ENCODE measurements at places on chromosomes 7 and 10. TPM values are rescaled to one million over a fixed set of nuclear protein-coding genes. Genes with fewer than 3 reads are reported as not detected.

DNA sequence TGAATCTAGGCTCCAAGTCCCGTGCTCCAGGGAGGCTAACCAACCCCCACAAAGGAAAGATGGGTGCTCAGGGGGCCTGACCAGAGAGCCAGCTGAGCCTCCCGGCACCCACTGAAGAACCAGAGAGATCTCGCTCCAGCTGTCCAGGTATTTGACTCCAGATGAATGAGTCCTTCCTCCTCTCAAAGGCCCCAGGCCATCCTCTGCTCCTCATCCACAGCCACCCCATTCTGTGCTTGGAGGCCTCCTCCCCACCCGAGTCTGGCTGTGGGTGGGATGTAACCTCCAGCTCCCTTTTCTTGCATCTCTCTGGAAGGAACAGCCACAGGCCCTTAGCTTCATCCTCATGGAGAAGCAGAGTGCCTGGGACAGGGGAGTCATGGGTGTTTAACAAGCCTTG is 44.6 kb downstream of the VSTM4 start:
- DNase-seq = no peak

DNA sequence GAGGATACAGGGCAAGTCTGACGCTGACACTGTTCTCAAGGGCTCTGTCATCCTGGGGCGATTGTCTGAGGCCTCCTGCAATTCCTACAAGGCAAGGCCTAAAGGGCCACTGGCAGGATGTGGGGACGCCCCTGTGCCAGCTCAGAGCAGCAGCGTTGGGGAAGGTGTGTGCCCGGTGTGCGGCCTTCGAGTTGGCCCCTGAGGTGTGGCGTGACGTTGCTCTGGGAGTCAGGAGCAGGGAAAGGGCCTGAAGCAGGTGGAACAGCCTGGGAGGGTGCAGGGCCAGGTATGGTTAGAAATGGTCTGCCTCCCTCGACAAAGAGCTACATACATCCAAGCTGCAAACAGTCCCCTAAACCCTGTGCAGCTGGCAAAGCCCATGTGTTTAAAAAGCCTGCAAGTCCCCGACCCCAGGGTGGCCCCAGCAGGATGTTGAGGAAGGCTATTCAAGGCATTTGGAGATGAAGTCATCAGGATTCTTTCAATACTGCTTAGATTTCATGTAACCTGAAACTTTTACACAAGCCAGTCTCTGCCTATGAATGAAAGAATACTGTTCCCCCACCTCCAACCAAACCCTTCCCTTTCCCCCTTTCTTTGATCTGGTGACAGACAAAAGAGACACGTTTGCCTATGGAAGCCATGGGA is 142.5 kb upstream of the TNS3 start:
- no peak for DNase-seq

DNA sequence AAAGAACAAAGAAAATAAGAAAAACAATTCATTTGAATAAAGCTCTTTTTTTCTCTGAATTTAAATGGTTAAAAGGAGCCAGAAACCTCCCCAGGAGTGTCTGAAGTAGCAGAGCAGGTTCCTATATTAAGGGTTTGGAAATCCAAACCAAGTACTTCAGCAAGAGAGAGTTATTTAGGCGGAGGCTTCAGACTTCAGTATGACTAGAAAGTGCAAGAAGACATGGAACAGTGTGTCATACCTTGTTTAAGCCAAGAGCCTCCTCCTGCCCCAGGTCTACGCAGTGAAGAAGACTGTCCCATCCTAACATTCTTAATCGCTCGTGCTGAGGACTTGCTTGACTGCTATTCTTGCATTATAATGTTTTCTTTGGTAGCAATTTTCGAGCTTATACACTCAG is 51.3 kb downstream of the ODAD2 start:
- DNase-seq = no peak

Gene PNLIPRP3
- total RNA-seq = not detected

DNA sequence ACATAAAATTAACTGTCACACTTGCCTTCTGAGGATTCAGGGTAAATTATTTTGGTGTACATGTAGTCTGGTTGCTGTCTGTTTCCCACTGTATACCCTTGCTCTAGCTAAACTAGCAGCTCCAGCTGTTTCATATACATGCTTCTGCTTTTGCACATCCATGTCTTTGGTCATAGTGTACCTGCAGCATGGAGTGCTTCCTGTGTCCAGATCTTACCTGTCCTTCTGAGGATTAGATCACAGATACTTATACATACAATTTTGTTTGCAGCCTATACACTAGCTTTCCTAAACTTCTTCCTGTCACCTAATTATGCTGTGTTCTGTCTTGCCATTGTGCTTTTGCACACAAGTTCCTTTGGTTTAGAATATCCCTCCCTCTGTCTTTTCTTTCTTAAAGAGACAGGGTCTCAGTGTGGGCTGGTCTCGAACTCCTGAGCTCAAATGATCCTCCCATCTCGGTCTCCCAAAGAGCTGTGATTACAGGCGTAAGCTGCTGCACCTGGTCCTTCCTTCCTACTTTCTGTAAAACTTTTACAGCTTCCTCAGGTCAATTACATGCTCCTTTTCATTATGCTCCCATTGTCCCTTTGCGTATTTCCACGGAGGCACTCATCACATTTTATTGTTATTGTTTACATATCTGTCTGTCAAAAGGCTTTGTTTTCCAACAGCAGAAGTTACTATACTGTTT is 33.8 kb downstream of the TPST1 start:
- no peak for DNase-seq

DNA sequence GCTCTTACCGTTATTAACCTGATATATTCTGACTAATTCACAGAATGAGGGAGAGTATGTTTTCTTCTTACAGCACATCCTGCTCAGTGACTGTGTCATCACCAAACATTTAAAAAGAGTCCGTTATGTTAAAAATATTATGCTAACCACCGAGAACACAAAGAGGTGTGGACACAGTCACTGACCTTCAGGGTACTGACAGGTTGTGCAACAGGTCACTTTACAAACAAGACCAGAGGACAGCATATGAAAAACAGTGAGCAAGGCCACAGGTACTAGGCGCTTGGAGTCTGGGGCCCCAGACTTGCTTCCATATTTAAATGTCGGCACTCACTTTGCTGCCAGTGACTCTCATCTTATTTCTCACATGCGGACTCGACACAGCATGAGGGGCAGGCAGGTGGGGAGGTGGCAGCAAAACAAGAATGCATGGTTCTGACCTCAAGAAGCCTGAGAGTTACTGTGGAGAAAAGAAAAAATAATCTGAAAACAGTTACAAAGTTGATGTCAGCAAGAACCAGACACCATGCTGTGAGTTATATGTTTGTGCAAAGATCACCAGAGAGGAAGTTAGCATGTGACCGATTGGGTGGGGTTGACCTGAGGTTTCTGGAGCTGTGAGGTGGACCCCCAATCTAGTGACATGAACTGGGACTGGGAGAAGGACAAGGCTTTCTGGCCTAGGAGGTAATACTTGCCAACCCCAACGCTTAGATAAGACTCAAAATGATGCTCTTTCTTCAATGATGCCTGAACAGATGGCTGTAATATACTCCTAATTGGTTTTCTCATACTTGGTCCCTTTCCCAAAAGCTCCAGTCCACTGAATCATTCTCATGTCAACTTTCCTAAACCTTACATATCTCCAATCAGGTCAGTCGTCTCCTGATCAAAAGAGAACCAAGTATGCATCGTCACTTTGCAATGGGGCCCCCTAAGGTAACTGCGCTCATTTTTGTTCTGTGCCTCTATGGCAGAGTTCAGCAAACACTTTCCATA is 102.4 kb downstream of the HIPK2 start:
- DNase-seq = no peak
